ENCODE measurements at places on chromosomes 13 and 19.

- peak; percentile 85 for DNase-seq
Measured at GRCh38 chr19:40797963-40798682, 868 bp upstream of the EGLN2 start.

DNA sequence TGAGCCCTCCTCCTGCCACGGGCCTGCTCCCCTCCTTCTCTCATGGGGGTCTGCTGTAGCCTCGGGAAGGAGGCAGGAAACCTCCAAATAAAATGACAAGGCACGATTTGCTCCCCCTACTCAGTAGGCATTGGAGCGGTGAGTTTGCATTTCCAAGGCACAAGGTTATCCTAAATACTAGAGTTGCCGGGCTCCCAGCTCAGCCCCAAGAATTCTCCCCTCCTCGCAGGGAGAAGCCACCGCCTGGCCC is 1.5 kb downstream of the CEBPA start:
- DNase-seq, result no peak

DNA sequence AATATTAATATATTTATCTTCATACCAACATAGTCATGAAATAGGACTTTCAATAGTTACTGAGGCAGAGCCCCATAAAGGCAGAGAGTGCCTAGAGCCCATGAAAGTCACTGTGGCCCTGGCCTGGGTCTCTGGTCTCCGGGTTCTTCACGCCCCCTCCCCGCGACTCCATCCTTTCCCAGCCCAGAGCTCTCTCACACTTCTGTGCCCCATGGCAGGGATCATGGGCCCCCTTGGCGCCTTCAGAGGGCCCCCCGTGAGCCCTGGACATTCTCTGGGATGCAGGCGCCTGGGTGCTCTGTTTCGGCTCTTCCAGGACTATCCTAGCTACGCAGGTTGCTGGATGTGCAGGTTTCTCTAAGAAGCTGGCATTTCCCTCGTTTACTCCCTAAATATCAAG is 228.4 kb downstream of the TEX29 start:
- no peak for DNase-seq

- no peak for DNase-seq
Measured at GRCh38 chr19:1225440-1226226, 12.2 kb downstream of the CBARP start.

GRCh38 chr19:39472746-39473442 is 7.7 kb upstream of the TIMM50 start:
- no peak for DNase-seq

DNA sequence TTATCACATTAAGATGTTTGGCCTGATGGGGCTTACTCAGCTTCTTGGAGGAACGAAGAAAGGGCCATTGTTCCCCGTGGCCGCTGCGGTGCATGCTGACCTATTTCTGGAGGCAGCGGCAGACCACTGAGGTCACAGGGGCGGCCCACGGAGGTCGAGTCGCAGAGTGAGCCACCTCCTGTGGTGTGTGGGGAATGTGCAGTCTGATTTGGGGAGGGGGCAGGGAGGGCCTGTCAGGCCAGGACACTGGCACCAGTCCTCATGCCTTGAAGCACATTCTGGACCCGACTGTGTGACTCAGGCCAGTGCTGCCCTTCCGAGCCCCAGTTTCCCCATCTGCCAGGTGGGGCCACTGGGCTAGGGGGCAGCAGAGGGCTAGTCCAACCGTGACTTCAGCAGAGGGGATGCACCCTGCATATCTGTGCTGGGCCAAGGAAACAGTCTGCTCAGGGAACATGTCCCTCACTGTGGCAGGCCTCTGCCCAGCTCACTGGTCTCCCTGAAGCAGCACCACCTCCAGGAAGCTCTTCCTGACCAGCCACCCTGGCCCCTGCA is 6.3 kb downstream of the SLC7A10 start:
- DNase-seq, result no peak

GRCh38 chr13:77026255-77026860 is 601 bp downstream of the FBXL3 start:
- DNase-seq, result peak; percentile 33

- no peak for DNase-seq
Measured at GRCh38 chr13:59477011-59477410, 686.7 kb downstream of the DIAPH3 start.

GRCh38 chr13:89199138-89199537 is 1528.0 kb downstream of the SLITRK5 start:
- DNase-seq, result no peak
